ENCODE measurements at places on chromosomes 7 and 10. TPM values are rescaled to one million over a fixed set of nuclear protein-coding genes. Genes with fewer than 3 reads are reported as not detected.

CCDC3 gene
- not detected for total RNA-seq

ACTL6B gene
- total RNA-seq = not detected

KCP gene
- total RNA-seq = 1.1 TPM

GTF2IRD2 gene
- 6.1 TPM for total RNA-seq

DNA sequence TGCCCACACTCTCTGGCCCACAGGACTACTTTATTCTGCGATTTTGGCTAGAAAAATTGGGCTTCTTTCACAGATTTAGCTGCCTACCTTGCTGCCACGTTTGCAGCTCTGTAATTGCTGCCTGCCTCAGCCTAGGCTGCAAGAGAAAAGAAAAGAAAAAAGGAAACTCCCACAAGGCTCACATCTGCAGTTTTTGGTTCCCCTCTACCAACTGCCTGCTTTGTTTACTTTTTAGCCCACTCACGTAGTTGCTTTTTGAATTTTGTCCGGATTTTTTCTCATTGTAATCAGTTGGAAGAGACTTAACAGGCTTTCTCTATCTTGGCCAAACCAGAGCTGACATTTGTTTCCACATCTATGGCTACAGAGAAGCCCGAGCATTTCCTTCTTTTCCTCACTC is 24.3 kb downstream of the SUN3 start:
- H3K27me3 ChIP-seq = no peaks in the 10 kb centered on the region
- no peaks in the 10 kb centered on the region for H3K36me3 ChIP-seq
- no peak overlapping the region for H3K27ac ChIP-seq

- no peaks in the 10 kb centered on the region for H3K4me1 ChIP-seq
- no peak overlapping the region for H3K27ac ChIP-seq
- H3K36me3 ChIP-seq = no peaks in the 10 kb centered on the region
- H3K27me3 ChIP-seq = no peaks in the 10 kb centered on the region
Observed at GRCh38 chr10:70523057-70523456, 44.5 kb downstream of the PALD1 start.

DNA sequence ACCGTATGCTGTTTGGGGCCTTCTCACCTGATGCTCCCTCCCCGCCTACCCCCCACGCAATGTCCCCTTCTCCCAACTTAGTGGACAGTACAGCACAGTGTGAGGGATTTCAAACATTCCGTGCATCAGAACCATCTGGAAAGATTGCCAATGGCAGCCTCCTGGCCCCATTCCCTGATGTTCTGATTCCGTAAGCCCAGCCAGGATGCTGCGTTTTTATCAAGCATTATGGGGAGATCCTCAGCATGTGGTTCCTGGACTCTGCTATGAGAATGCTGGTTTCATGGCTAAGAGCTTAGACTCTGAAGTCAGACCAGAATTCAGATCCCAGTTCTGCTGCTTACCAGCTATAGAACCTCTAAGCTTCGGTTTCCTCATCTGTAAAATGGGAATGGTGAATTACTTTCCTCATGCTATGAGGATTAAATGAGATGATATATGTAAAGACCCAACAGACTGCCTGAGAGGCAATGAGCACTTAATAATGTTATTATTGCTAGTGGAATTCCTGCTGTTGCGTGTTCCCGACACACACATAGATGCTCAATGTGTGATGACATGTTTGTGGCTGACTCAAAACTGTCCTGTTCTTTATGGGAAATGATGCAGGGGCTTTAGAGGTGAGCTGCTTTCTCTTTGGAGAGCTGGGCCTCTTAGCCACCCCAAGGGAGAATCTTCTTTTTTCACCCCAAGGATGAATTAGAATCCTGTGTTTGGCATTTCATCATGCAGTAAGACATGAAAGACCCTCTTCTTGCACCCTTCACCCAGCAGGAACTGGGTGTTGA is 60.8 kb upstream of the SMNDC1 start:
- H3K27ac ChIP-seq = no peak overlapping the region
- no peaks in the 10 kb centered on the region for H3K4me1 ChIP-seq
- no peak for DNase-seq
- no peaks in the 10 kb centered on the region for H3K36me3 ChIP-seq

GRCh38 chr7:55120501-55121198 is 101.8 kb downstream of the EGFR start:
- no peak for DNase-seq
- H3K4me3 ChIP-seq = no peak overlapping the region
- H3K27me3 ChIP-seq = no peaks in the 10 kb centered on the region
